ENCODE measurements at places on chromosomes 16 and 17.

DNA sequence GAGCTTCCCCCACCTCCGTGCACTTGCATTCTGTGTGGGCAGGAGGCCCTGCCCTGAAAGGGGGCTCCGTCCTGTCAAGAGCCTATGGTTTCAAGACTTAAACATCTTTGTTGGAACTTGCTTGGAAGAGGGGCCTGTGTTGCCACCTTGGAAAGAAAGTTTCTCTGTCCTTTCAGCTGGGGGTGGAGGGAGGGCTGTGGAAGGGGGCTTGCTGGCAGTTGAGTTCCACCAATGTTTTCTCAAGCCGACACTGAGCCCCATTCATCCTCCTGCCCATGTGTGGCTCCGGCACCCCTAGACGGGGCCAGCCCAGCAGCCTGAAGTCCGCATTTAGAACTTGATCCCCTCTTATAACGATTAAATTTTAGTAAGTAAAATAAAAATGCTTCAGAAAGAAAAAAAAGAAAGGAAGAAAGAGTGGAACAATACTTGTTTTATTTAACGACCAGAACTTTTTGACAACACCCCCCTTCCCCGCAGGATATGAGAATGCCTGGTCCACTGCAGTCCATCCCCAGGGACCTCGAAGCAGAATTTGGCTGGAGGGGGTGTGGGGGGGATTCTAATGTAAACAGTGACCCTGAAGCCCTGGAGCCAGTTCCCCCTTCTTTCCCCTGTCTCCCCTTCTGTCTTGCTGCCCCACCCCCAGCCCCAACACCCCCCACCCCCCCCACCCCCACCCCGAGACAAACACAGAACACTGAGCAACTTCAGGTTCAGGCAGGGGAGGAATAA lies 26.9 kb upstream of the CLEC18A start:
- DNase-seq = no peak

GRCh38 chr17:51065466-51065865 lies 55.2 kb downstream of the SPAG9 start:
- no peak for DNase-seq

DNA sequence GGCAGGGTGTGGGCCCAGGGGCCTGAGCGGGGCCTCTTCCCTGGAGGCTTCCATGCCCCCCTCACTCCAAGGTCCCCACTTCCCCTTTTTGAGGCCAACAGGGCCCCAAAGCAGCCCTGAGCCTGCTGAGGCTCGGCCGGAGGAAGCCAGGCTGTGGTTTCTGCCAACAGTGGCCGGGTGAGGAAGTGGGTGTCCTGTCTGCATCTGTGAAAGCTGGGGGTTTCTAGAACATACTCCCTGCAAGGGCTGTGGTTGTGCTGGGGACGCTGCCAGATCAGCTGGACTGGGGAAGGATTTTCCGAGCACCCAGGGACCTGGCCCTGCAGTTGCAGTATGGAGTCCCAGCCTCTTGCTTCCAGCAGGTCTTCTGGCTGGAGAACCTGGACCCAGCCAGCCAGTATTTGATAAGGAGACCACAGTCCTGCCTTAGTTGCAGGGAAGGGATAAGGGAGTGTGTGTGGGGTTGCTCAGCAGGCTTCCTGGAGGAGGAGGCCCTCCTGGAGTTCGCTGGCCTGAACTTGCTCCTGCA lies 15.7 kb downstream of the ADCY7 start:
- DNase-seq = no peak

- DNase-seq = no peak
Measured at GRCh38 chr17:69448431-69449102, 34.1 kb downstream of the MAP2K6 start.

DNA sequence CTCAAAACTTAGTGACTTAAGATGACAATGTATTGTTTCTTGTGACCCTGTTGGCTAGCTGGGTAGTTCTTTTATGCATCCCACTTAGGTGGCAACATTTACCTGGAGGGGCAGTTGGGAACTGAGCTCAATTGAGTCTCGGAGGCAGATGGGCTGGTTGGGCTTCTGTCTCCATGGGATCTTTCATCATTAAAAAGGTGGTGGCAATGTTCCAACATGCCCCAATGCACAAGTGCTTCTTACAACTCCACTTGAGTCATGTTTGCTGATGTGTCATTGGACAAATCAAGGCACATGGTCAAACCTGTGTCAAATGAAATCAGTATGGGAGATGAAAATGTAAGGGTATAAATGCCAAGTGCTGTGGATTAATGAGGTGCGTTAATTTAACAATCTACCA lies 11.7 kb upstream of the HS3ST3B1 start:
- DNase-seq = no peak

GRCh38 chr17:79531191-79532095 lies 79.4 kb downstream of the RBFOX3 start:
- DNase-seq = no peak

- no peak for DNase-seq
Measured at GRCh38 chr17:39151943-39152818, 744 bp upstream of the PLXDC1 start.

DNA sequence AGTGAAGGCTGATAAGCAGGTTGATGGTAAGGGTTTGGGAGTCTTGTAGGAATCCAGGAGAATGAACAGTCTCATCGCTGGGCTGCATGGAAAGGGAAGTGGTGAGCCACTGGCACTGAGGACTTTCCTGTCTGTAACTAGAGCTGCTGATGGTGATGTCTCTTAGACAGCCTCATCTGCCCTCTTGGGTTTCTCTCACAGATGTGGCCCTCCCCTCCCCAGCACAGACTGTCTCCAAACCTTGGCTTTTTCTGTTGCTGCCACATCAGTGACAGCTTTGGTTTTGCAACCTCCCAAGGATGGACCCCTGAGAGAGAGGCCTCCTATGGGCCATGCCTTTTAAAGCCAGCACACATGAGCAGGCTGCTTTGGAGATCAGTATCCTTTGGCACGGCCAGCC lies 16.9 kb downstream of the PLCG2 start:
- DNase-seq = no peak

DNA sequence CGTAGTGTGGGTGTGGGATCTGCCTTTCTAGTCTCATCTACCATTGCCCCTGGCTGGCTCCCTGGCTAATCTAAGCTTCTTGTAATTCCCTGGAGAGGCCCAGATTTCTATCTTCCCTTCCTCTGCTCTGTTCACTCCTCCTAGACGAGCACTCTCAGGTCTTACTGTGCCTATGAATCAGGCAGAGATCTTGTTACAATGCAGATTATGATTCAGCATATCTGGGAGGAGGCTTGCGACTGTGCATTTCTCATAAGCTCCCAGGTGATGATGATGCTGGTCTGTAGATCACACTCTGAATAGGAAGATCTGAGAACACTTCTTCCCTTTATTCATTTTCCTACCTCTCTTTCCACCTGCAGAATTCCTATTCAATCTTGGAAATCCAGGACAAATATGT lies 200.1 kb downstream of the CBLN1 start:
- no peak for DNase-seq

- DNase-seq = no peak
Measured at GRCh38 chr17:63714550-63715277, 14.8 kb upstream of the LIMD2 start.

DNA sequence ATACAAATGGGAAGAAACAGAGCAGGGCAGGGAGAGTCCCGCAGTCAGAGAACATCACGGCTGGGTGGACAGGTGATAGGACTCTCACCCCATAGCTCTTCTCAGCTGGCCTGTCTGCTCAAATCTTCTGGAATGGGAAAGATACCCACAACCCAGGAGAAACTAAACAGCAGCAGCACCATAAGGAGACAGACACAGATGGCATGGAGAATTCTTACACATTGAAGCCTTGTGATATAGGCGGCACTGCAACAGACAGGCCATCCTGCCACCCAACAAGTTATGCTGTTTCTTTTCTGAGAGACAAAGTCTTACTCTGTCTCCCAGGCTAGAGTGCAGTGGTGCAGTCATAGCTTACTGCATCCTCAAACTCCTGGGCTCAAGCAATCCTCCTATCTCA lies 8.6 kb upstream of the ANKRD40CL start:
- DNase-seq = no peak

- peak; percentile 57 for DNase-seq
Measured at GRCh38 chr16:73031155-73031866, 16.6 kb downstream of the ZFHX3 start.

DNA sequence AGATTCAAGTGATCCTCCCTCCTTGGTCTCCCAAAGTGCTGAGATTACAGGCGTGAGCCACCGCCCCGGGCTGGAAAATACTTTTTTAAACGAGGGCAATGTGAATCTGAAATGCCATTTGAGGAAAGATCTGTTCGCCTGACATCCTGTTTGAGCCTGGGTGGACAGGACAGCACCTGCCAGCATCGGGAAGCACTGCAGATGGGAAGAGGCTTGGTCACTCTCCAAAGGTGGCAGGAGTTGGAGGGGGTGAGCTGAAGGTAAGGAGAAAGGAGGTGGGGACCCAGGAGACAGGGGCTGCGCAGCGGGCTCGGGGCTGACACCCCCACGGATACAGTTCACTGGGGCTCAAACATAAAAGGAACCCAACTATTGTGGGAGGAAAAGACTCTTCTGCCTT lies 3.9 kb upstream of the BIRC5 start:
- no peak for DNase-seq

DNA sequence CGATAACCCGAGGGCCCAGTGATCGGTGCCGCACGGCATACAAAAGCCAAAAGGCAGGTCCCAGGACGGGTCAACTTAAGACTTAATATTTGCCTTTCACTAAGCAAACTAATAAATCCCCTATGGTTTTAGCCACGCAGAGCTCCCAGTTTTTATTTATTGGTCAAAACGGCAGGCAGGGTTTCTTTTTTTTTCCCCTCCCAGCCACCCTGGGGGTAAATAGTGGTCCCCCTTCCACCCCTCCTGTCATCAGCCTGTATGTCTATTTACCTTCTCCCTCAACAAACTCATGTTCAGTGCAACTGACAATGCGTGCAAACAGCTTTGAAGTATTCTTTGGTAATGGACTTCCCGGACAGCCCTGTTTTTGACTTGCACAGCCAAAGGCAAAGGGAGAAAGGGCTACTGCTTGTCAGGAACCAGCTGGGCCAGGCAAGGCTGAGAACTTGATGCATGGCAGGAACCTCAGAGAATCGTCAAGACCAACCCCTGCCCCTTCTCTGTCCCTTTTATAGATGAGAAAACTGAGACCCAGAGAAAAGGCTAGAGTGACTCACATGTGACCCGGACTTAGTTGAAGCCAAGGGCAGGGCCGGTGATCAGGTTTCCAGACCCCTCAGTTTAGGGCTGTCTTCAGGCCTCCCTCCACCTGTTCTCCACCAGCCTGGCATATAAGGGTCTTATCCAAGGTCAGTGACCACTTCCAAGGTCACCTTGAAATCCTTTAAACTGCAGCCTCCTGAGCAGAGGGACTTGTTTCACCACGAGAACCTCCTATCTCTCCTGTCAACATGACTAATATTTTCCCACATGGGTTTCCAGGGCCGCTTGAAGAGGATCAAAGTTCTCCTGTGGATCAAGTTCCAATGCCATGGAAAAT lies 279.0 kb downstream of the SOX9 start:
- no peak for DNase-seq

DNA sequence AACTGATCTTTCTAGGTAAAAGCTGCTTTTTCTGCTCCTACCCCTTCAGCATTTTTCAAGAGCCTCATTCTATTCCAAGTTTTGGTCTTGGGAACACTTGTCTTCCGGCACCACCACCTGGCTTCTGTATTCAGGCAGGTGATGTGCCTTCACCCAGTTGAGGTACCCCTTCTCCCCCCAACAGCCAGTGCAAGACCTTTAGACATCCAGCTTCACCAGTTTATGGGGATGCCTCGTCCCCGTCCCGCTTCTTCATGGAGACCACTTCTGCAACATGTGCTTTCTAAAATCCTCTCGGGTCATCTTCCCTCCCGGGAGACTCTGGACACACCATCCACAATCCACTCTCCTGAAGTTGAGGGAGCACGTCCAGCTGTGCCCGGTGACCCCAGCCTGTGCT lies 69.9 kb downstream of the SRCIN1 start:
- no peak for DNase-seq

- DNase-seq = no peak
Measured at GRCh38 chr17:35774499-35774898, 13.8 kb downstream of the C17orf50 start.

GRCh38 chr17:1150863-1151600 lies 28.7 kb downstream of the ABR start:
- DNase-seq = no peak

DNA sequence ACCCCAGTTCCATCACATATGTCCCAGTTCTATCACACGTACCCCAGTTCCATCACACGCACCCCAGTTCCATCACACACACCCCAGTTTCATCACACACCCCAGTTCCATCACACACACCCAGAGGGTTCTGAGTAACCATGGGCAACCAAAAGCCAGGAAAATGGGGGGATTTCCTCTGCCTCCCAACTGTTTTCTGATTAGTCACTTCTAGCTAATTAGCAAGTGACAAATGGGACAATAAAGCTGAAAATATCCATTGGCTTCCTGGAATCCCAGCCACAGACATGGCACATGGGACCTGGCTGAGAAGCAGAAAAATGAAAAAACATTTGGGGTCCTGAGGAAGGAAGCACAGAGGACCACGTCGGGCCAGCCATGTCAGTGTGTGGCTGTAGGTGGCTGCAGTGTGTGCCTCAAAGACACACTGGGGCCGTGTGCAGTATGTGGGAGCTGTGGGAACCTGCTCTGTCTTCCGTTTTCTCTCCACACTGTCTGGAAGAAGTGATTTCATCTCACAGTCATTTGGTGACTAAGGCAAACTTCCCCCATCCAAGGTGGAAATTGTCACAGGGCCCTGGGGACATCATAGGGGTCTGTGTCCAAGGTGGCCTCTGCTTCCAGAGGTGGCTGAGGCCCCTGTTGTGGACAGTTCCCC lies 106.7 kb downstream of the CMIP start:
- no peak for DNase-seq

GRCh38 chr17:69643686-69644085 lies 229.2 kb downstream of the MAP2K6 start:
- no peak for DNase-seq

GRCh38 chr16:10990378-10990777 lies 46.0 kb downstream of the CLEC16A start:
- no peak for DNase-seq

DNA sequence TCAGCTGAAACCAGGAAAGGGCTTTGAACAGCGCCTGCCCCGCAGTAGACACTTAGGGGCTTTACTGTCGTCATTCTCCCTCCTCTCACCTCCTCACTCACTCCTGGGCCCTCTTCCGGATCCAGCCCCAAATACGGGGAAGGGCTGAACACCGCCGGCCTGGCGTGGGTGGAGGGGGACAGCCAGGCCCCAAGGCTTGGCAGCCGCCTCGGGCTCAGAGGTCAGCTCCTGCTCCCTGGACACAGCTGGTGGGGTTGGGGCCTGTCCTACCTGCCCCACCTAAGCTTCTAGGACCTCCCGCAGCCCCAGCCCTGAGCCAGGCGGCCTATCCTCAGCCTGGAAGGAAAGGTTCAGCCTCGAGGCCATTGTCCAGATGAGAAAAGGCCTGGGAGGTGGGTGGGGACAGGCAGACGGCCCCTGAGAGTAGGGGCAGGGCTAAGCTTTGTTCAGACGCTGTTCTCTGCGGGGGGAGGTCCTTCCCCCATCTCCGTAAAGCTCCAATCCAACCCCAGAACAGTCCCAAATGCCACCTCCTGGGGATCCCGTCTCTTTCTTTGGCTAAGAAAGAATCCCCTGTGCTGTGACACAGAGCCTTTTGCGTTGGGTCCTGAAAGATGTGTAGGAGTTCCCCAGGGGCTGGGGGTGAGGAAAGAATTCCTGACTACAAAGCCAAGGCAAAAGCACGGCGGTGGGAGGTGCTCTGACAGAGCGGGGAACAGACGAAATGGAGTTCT lies 881 bp upstream of the LLGL1 start:
- no peak for DNase-seq
